HFFc6 (cell line): ENCODE measurements at places on chromosomes 7 and 10.
A peak's percentile ranks its signal among the peaks of the same experiment; 100 is the strongest.

DNA sequence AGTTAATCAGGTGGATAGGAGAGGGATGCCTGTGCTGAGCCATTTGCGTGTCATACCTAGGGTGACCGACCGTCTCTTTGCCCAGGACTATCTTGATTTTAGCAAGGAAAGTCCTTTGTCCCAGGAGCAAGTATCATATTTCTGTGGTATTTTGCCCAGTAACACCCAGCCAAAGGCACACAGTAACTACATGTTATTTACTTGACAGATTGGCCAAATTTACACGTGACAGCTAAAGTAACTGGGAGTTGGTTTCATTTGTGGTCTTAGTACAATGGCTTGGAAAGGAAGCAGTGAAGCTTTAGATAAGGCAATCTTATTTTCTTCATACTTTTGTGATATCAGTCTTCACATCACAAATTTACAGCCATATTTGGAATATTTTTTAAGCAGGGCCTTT, 142.1 kb downstream of the JCAD start:
- no peak for DNase-seq

DNA sequence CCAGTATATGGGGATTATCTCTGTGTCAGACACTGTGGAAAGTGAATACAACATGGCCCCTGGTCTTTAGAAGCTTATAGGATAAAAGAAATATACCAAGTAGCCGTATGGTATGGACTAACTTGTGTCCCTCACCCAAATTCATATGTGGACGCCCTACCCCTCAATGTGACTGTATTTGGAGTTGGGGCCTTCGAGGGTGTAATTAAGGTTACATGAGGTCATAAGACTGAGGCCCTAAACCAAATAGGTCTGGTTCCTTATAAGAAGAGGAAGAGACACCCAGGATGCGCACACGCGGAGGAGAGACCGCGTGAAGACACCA, 36.3 kb downstream of the ASB13 start:
- no peak for DNase-seq

- DNase-seq = no peak
Measured at GRCh38 chr10:119257899-119258419, 50.6 kb downstream of the GRK5 start.

- no peak for DNase-seq
Measured at GRCh38 chr10:125774581-125775191, 935 bp downstream of the MMP21 start.

GRCh38 chr10:122113945-122114747, 125.2 kb downstream of the TACC2 start:
- DNase-seq = no peak

- peak; percentile 6 for DNase-seq
Measured at GRCh38 chr10:127485153-127485857, 63.8 kb upstream of the NPS start.

- DNase-seq = no peak
Measured at GRCh38 chr10:91520661-91521060, 110.5 kb downstream of the HECTD2 start.

DNA sequence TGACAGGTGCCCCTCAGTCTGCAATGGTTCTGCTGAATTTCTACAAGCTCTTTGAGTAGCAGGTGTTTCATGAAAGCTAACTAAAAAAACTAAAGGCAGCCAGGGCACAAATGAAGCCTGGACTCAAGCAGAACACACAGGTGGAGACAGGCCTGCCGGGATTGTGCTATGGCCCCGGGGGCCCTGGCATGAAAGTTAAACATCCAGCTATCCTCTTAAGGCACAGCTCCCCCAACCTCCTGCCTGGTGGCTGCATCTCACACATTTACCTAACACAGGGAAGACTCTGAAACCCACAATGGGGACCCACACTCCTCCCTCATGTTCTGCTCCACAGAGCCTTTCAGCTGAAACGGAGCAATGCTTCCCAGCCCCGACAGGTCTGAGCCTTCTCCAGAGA, 76.3 kb upstream of the CAMK2B start:
- DNase-seq = no peak

- peak; percentile 22 for DNase-seq
Measured at GRCh38 chr10:120336911-120337540, 120.0 kb upstream of the PLPP4 start.

GRCh38 chr7:81053623-81054022, 134.8 kb upstream of the SEMA3C start:
- DNase-seq = peak; percentile 48

DNA sequence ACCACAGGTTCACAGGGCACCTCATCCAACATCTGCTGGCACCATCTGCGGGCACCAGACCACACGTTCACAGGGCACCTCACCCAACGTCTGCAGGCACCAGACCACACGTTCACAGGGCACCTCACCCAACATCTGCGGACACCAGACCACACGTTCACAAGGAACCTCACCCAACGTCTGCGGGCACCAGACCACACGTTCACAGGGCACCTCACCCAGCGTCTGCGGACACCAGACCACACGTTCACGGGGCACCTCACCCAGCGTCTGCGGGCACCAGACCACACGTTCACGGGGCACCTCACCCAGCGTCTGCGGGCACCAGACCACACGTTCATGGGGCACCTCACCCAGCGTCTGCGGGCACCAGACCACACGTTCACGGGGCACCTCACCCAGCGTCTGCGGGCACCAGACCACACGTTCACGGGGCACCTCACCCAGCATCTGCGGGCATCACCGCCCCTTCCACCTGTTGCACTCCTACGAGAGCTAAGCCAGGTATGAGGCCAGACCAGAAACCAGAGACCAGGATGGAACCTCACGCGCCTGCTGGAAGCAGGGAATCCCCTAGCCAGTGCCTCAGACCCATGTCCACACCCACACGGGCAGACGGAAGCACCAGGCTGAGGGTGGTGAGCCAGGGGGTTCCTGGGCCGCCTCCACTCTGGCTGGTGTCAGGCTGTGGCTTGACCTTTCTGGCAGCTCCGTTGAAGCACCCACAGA, 182.8 kb downstream of the MAD1L1 start:
- DNase-seq = no peak

GRCh38 chr7:118148930-118149329, 35.0 kb upstream of the LSM8 start:
- no peak for DNase-seq

GRCh38 chr10:18202680-18203460, 62.6 kb downstream of the CACNB2 start:
- DNase-seq = no peak

- peak; percentile 81 for DNase-seq
Measured at GRCh38 chr10:3542185-3542611, 242.8 kb downstream of the KLF6 start.

DNA sequence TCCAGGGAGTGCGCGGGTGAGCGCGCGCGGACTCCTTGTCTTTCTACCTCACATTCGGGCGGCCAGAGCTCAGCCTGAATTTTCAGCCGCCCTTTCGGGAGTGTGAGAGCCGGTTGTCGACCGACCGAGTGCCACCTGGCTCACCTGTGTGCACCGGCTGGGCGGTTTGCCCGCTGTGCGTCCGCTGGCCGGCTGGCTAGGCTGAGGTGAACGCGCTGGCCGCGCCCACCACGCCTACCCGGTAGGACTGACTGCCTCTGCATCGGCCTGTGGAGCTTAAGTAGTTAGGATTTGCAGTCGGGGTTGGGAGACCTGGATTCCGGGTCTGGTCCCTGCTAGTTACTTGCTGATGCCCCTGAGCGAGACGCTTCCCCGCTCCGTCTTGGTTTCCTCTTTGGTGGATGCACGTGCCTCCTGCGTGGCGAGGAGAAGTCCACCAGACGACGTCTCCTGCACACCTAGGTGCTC, 553 bp downstream of the TSPAN15 start:
- DNase-seq = no peak

- DNase-seq = no peak
Measured at GRCh38 chr7:142956951-142957623, 5.1 kb downstream of the KEL start.

GRCh38 chr7:70143075-70144044, 545.1 kb downstream of the AUTS2 start:
- no peak for DNase-seq

- DNase-seq = no peak
Measured at GRCh38 chr7:115548756-115549155, 481.8 kb downstream of the TFEC start.

DNA sequence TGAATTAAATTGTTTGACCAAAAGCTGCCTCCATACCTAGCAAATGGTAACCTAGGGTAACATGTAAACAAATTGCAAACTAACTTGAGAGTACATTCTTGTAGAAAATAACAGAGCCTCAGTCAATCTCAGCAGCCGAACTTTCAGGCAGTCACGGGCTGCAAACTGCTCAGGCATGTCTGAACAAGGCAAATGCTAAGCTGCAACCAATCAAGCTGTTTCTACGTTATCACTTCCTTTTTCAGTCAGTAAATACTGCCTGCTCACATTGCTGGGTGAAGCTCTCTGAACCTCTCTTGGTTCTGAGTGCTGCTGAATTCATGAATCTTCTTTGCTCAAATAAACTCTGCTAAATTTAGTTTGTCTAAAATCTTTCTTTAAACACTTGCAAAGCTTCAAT, 1212.4 kb downstream of the SORCS1 start:
- peak; percentile 52 for DNase-seq

DNA sequence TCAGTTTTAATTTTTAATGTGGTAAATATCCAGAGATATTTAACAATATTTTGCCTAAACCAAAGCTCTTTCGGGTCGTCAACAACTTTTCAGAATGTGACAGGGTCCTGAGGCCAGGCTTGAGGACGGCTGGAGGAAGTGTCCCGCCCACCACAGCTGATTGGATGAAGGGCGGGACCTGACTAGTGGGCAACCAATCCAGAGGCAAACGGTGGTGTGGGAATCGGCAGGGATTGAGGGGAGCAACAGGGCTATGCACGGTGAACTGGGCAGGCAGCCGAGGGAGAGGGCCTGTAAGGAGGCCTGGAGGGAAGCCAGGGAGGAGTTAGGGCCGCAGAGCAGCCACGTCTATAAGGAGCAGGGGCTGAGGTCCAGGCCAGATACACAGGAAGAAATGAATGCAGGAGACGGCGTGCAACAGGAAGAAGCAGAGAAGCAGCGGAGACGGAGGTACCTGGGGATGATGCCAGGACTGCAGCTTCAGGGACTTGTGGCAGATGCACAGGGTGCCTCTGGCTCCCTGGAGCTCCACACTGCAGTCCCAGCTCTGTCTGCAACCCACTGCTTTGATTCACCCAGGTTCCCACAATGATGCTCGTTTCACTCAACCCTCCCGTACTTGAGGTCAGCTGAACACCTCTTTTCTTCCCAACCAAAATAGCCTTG, 46.1 kb upstream of the ZMIZ1 start:
- no peak for DNase-seq

DNA sequence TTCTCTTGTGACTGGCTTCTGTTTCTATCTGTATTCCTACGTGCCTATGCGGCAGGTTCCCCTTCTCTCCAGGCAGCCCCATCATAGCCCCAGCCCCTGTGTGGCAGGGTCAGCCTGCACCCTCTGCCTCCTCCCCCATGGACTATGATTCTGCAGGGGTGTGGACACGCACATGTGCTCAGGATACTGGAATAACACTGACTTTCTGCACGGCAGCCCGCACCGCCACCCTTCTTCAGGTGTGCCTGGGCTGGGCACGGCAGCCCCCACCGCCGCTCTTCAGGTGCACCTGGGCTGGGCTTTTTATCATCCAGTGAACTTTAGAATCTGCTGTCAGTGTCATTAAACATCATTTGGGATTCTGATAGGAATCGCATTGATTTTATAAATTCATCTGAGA, 202.6 kb upstream of the PPP2R2D start:
- no peak for DNase-seq

DNA sequence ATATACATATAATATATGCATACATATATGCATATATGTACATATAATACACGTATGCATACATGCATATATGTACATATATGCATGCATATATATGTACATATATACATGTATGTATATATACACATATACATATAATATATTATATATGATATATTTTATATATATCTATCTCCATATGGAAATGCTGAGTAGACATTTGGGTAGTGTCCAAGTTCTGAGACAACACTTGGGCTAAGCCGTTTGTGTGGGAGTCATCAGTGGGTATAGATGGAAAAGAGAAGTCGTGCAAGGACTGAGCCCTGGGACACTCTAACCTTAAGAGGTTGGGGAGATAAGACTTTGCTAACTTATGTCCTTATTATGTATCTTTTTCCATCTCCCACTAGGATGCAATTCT, 165.2 kb upstream of the PODXL start:
- DNase-seq = no peak

DNA sequence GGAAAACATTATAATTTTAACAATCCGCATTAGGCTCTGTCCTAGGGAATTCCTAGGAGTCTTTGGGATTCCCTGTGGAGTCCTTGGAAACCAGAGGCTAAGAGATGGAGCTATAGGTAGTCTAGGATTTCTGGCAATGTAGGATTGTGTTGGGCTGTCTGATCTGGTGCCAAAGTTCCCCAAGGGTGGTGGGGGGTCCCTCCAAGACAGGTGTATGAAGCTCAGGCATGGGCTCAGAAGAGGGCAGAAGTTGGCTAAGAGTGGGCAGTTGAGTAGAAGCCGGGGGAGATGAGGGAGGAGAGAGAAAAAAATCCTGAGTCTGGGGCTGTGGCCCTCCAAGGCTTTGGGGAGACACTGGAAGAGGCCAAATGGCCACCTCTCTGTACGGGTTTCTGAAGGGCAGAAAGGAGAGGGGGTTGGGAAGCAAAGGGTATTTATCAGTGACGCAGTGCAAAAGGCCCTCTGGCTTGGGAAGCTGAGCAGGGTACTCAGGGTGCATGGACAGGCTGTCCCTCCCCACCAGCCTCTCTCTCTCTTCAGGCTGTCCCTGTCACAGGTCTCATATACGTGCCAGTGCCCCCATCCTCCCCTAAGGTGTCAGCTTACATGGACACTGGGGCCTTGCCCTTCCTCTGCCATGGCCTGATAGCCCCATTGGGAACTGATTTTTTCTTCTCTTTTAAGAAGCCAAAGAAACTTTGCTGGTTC, 929 bp downstream of the HOXA6 start:
- no peak for DNase-seq

DNA sequence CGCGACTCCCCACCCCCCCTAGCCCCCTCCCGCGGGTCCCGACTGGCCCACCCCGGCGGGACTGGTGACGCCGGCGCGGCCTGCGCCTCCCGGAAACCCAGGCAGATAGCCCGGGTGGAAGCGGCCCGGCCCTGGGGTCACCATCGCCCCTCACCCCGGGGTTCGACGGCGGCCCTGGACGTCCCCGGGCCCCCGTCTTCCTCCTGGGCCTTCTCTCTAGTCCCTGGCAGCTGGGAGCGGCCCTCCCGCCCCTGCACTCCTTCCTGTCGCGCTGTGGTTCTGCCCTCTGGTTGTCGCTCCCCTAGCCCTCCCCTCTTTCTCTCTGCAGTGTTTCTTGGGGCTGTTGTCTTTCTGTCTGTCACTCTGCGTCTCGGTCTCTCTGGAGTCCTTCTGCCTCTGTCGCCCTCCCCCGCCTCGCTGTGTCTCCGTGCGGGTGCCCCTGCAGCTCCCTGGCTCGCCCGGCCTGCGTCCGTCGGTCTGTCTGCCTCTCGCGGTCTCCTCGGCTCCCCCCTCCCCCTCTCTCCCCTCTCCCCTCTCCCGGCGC, 90.5 kb upstream of the PAX2 start:
- DNase-seq = no peak

GRCh38 chr7:156751319-156751718, 110.7 kb downstream of the RNF32 start:
- DNase-seq = peak; percentile 70
